ENCODE measurements at places on chromosomes 2 and 18. TPM values are rescaled to one million over a fixed set of nuclear protein-coding genes. Genes with fewer than 3 reads are reported as not detected.

Gene ANKRD23
- 2.4 TPM for total RNA-seq

Gene ANKRD30B
- under 0.01 TPM for total RNA-seq

Gene RASGRP3
- total RNA-seq: not detected

Gene ZAP70
- not detected for total RNA-seq

Gene CHRND
- total RNA-seq: not detected

Gene SMAD2
- total RNA-seq: 31.4 TPM

Data from placental epithelial cell (primary cell).